Stimulated activated CD4-positive, alpha-beta T cell treated with anti-CD3 and anti-CD28 coated beads, Interleukin-12 subunit alpha, Interleukin-12 subunit beta, amount 100 ng/mL, for 4 hours (primary cell): ENCODE measurements at places on chromosomes 3 and 15.

DNA sequence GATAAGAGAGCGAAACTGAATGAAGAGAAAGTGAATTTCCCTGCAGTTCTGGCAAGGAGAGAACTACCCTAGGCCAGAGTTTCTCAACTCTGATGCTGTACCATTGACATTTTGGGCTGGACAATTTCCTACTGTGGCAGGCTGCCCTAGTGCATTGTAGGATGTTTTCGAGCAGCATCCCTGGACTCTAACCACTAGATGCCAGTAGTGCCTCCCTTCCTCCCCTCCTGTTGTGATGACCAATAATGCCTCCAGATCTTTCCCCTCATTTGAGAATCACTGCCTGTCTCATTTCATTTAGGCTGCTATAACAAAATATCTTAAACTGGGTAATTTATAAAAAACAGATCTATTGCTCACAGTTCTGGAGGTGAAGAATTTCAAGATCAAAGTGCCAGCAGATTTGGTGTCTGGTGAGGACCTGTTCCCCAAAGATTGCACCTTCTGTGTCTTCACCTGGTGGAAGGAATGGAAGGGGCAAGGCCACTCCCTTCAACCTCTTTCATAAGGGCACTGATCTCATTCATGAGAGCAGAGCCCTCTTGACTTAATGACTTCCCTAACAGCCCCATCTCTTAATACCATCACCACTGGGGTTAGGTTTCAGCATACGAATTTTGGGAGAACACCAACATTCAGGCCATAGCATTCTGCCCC lies 188.9 kb upstream of the MEIS2 start:
- no peak for DNase-seq

GRCh38 chr15:65595960-65596359 lies 15.0 kb downstream of the INTS14 start:
- no peak for DNase-seq

GRCh38 chr3:120561251-120562045 lies 34.7 kb upstream of the NDUFB4 start:
- DNase-seq = peak; percentile 60

GRCh38 chr3:53525765-53526703 lies 31.6 kb downstream of the CACNA1D start:
- DNase-seq = no peak

DNA sequence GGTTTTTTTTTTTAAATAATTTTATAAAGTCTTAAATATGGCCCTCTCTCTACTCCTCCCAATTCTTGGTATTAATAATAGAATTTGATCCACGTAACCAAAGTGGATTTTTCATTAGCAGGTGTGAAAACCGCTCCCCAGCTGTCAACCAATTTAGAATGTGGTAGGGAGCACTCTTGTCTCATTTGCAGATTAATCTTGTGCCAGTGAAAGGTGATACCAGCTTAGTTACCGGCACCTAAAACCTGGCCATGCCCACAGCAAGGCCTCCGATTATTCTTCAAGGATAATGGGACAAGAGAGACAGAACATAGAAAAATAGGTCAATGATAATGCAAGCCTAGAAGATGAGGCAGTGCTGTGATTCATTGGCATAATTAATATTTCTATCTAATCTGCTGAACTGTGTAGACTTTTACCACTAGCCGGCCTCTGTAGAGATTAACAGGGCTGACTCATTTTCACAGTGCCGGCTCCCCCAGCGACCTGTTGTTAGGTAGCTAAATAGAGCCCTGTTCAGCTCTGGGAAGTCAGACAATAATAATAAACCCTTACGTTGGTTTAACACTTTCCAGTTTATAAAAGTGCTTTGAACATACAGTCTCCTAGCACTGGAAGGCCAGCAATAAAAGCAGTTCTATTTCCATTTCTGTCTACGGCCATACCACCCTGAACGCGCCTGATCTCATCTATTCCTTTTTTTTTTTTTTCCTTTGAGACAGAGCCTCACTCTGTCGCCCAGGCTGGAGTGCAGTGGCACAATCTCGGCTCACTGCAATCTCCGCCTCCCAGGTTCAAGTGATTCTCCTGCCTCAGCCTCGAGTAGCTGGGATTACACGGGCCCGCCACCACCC lies 102.9 kb downstream of the SHQ1 start:
- no peak for DNase-seq

DNA sequence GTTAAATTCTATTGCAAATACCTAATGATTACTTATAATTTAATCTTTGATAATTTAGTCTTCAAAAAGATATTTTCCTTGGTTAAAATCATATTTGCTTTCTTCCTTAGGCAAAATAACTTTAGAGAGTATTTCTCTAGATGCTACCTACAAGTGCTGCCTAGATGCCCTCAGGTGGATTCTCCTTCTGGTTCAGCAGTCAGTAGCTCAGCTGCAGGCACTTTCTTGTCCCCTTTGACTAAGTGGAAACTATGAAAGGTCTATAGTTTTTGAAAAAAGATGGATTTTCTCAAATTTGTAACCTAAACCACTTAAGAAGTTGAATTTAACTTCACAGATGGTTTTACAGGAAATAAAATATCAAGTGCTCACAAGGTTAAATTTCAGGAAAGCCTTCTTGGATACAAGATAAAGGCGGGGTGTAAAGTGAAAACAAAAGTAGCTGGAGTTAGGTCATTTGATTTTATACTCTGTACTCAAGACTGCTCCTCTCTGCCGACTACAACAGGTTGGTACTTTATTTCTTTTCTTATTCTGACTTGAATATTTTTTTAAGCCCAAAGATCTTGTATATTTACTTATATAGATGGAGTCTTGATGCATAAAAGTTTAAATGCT lies at the start of gene ACKR4:
TSS of gene ACKR4 (plus strand) at position 455 of the 618 bp plus-strand sequence. CDS start 3,128 bp downstream, outside the sequence.
- DNase-seq = no peak

GRCh38 chr15:60255390-60255789 lies 142.4 kb downstream of the ANXA2 start:
- no peak for DNase-seq

DNA sequence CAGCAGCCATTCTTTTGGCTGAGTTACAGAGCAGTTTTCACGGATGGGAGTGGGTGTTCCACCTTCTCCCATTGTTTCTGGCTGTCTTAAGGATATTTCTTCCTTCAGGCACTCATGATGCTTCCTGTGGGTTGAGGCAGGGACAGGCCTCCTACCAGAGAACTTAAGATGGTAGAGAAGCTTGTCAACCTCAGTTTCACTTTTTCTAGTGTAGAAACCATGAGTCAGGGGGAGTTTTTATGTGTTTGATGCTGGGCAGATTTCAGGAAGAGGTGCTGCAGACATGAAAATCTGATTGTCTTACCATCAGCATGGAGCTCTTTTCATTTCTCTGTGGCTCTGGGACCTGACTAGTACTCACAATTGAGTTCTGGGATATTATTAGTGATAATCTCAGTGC lies 48.7 kb upstream of the VEPH1 start:
- DNase-seq = no peak

GRCh38 chr15:100438570-100438969 lies 90.2 kb downstream of the CERS3 start:
- peak; percentile 27 for DNase-seq

DNA sequence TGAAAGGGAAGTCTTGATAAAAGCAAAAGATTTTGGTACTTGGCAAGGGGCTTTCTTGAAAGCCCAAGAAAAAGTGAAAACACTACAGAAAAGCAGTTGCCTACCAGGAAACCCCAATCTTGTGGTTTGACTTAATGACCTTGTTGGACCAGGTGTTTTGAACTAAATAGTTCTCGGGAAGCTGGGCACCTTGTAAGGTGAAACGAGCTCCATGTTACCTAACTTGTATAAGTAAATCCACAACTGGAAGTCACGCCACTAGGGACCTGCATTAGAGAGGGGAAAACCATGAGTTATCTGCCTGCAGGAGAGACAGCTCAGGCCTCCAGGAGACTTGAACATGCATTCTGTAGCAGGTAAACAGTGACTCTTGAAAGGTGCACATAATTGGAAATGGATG lies 88.2 kb downstream of the GMPS start:
- DNase-seq = no peak

DNA sequence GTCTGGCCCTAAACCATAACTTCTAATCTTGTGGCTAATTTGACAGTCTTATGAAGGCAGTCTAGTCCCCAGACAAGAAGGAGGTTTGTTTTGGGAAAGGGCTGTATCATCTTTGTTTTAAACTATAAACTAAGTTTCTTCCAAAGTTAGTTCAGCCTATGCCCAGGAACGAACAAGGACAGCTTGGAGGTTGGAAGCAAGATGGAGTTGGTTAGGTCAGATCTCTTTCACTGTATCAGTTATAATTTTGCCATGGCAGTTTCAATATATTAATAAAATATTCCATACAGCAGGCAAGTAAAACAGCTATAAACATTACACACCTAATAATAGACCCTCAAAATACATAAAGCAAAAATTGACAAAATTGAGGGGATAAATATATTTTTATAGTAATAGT lies 13.1 kb upstream of the ZNF662 start:
- DNase-seq = no peak

- DNase-seq = no peak
Measured at GRCh38 chr3:170731281-170731680, 138.7 kb downstream of the RPL22L1 start.

DNA sequence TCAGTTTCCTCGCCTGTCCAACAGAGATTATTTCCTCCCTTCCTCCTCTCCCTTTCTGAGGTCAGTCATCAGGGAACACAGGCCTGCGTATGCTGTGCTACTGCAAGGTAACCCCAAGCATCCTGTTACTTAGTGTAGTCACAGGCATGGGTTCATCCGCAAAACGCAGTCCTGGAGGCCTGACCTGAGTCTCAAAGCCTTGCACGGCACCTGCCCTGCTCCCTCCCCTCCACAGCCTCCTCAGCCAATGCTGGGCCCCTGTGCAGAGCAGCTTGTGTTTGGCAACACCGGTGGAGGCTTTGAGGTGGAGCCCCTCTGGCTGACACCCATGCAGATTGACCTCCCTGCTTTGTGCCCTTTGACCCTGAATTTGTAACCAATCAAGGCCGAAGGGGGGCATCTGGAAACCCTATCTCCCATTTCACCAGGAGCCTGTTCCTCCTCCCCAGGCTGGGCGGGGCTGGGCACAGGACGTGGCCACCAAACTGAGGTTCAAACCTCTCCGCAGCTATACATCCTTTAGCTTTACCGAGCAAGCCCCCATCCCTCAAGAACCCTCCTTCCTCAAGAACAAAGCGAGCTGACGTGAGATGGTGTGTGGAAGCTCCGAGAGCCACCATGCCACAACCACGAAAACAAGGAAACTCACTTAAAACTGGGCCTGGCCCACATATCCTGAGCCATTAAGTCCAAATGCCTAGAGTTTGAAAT lies 21.5 kb downstream of the TKT start:
- no peak for DNase-seq
